ENCODE measurements at places on chromosomes 16 and 17. TPM values are rescaled to one million over a fixed set of nuclear protein-coding genes. Genes with fewer than 3 reads are reported as not detected.

GRCh38 chr16:47713225-47713595 lies 252.1 kb downstream of the PHKB start:
- no peak for DNase-seq

GRCh38 chr17:73933164-73933766 lies 270.2 kb upstream of the RPL38 start:
- DNase-seq = no peak

DNA sequence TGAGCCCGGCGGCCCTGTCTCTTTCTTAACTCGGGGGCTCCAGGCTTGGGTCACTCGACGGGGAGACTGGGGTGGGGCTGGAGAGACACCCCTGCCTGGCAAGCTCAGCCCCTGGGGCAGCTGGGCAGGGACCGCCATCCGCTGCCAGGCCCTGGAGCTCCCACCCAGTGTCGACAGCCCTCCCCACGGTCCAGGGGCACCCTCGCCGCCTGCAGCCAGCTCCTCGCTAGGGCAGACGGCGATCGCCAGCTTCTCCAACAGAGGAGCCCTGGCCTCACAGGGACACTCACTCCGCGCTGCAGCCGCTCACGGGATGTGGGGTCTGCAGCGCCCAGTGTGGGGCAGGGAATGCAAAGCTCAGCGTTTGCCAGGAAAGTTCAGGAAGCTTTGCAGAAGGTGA lies 16.0 kb upstream of the APRT start:
- DNase-seq = no peak

DNA sequence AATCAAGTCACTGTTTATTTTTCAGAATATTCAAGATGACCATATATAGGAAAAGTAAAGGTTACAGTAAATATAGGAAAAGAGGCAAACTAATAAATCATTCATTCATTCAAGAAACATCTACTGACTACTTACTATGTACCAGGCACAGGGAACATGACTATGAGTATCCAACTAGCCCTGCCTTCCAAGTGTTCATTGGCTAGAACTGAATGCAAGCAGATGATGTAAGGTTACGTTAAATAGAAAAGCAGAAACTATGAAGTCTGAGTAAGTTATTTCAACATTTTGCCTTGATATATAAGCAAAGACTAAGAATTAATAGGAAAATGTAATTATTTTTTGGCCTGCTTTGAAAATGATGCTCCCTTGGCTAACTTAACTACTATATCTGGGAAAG lies 36.7 kb downstream of the SPAG9 start:
- no peak for DNase-seq

GRCh38 chr17:76943202-76943601 lies 75.0 kb downstream of the MGAT5B start:
- DNase-seq = no peak

GRCh38 chr17:7997186-7997585 lies 5.2 kb upstream of the GUCY2D start:
- no peak for DNase-seq

DNA sequence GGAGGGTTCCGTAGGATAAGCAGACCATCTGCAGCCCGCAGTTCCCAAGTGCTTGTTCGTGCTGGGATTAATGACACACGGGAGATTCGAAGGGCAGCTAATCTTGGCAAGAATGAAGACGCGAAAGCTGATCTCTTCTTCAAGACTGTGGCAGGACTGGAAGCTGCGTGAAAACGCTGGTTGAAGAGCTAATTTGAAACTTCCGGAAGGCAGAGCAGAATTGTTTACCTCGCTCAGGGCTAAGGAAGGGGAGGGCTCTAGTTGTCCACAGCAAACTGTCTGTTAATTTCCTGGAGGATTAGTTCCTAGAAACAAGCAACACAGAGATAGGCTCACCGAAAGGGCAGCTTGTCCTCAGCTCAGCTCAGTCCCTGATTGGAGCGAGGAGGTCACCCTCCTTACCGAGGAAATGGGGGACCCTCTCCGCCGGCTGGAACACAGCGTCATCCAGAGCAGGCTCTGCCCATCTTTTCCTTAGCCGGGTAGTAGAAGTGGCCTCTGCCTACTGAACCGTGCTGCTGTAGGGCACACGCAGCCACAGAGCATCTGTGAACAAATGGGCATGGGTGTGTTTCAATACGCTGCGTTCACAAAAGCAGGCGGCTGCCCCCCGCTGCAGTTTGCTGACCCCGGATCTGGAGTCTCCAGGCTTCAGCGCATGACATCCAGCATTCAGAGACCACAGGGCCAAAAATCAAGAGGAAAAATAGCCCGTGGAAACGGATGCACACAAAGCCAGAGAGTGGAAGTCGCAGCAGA lies 16.7 kb upstream of the BAIAP2 start:
- no peak for DNase-seq

DNA sequence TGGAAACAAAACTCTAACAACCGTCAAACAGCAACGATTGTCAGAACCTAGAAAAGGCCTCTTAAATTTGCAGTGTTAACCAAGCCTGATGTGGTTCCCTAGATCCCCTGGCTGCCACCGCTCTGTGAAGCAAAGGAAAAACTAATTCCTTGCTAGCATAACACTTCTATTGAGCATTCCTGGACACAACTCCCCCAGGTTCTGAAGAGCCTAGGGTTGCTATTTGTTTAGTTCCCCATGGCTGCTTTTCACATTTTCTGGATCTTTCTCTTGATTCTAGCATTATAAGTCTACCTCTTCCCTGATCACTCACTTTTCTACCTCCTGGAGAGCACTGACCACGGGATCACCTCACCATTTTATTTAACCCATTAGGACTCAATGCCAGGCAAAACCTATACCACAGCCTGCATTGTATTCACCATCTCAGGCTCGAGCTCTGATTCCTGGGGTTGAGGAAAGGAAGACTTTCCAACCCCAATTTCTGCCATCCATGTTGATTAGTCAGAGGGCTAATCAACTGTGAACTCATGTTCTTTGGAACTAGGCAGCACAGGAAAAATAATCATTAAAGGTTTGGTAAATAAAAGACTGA lies 692 bp upstream of the KCNJ16 start:
- no peak for DNase-seq

- DNase-seq = no peak
These were observed 19.5 kb upstream of the SPN start for GRCh38 chr16:29643596-29643995.

Gene PRSS8
- 0.23 TPM for total RNA-seq

Gene CCL17
- not detected for total RNA-seq

Gene HAGHL
- total RNA-seq = 4.1 TPM
